Esophagus muscularis mucosa (tissue), 4 donors: ENCODE measurements at places on chromosomes 2 and 18.

GRCh38 chr2:205475416-205475768 is 206.9 kb upstream of the NRP2 start:
- DNase-seq = no peak

DNA sequence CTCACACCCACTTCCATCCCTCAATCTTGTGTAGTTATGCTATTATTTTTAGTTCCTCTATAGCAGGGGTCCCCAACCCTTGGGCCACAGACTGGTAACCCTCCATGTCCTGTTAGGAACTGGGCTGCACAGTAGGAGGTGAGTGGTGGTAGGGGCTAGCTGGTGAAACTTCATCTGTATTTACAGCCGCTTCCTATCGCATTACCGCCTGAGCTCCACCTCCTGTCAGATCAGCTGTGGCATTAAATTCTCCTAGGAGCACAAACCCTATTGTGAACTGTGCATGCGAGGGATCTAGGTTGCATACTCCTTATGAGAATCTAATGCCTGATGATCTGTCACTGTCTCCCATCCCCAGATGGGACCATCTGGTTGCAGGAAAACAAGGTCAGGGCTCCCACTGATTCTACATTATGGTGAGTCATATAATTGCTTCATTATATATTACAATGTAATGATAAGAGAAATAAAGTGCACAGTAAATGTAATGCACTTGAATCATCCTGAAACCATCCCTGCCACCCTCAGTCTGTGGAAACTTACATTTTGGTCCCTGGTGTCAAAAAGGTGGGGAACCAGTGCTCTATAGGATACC is 1.6 kb upstream of the RAB11FIP5 start:
- DNase-seq = no peak

DNA sequence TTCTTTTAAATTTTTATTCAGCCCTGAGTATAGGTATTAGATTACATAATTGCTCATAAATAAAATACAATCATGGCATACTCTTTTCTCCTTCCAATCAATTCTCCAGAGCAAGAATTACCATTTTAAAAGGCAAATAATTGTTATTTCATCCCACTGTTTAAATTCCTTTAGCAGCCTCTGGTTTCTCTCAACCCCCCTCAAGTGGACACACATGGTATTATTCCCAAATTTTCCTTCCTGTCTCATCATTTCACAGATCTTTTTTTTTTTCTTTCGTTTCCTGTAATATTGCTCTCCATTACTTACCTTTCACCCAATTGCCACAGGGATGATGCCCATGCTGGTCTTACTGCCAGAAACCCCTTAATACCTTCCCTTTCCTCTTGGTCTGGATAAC is 385.2 kb downstream of the RIT2 start:
- DNase-seq = no peak

DNA sequence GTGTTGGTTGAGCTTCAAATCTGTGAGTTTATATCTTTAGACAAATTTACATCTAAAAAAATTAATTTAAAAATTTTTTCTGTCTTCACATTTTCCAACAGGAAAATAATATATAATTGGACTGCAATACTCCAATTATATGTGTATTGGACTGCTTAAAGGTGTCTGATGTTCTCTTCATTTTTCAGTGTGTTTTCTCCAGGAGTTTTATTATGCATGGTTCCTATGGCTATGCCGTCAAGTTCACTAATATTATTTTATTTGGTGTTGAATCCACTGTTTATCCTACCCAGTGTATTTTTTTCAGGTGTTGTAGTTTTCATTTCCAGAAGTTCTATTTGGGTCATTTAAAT is 62.1 kb upstream of the CTLA4 start:
- DNase-seq = no peak

DNA sequence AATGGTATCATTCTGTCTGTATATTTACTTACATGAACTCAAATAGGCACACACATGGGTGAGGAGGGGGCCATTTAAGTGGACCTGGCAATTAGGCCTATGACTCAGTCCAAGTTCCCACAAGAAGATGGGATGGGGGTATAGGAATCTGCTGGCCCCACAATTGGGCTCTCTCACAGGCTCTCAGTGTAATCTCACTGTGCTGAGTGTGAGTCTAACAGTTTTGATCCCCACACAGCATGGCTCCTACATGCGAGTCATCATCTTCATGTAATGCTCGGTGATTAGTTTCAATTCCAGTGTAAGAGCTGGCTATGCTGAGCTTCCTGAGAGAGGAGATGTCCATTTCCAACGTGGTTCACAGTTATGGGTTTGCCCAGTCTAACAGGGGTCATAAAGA is 114.0 kb downstream of the GATA6 start:
- DNase-seq = no peak

DNA sequence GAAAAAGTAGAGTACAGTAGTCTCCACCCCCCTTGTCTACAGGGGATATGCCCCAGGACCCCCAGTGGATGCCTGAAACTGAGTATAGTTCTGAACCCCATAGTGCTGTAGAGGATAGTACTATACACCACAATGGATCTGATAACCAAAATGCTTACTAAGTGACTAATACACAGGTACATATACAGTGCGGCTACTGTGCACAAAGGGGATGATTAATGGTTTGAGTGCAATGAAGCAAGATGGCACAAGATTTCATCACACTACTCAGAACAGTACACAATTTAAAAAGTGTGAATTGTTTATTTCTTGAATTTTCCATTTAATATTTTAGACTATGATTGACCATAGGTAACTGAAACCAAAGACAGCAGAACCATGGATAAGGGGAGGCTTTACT is 446.9 kb upstream of the NRP2 start:
- DNase-seq = no peak

DNA sequence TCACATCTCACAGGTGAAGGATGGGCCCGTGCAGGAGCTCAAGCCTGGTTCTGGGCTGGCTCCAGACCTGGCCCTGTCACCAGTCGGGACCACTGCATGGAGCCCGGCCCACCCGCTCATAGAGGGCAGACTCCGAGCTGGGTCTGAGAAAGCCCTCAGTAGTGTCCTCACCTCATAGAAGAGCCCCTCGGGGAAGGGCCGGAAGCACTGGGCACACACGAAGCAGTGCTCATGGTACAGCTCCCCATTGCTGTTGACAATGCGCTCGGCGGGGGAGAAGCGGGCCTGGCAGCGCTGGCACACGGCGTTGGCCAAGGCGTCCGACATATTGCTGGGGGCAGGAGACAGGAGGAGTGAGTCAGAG is 11.3 kb downstream of the GPR17 start:
- DNase-seq = no peak

GRCh38 chr2:240898108-240898730 is 2.3 kb upstream of the MAB21L4 start:
- no peak for DNase-seq

DNA sequence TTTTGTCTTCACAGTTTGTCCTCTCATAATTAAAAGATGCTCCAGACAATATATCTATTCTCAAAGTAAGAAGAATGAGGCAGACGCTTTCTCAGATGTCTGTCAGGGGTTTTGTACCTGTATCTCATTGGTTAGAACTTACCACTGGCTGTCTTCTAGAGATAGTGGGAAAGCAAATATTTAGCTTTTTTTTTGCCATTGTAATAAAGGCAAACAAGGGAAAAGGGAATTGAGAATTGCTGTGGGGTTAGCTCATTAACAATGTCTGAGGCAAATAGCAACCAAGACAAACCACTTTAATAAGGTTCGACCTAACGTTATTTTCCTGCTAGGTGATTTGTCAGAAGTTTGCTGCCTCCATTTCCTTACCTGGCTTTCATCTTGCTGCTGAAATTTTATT is 30.0 kb downstream of the ZNF638 start:
- DNase-seq = no peak

DNA sequence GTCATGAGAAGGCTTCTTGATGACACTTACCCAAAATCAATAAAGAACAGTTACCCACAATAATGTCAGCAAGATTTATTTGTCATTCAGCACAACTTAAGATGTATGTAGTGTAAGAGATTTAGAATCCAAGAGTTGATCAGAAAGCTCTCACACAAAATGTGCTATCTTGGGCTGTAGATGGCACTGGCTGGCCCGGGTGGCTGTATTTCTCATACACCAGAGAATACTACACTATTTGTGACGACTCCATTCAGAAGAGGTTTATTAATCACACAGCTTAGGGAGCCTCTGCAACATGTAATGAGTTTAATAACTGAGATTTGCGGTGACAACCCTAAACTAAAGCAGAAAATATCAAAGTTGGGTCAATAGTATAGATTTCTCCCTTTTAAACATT is 530.4 kb upstream of the KLHL29 start:
- DNase-seq = no peak

- DNase-seq = peak; percentile 96
Observed at GRCh38 chr2:74198461-74199274, at the start of gene MTHFD2. MTHFD2 (plus strand) TSS chr2:74198615; CDS start chr2:74198642, 27 bp downstream.
